Stimulated activated CD8-positive, alpha-beta memory T cell treated with anti-CD3 and anti-CD28 coated beads, Interleukin-4, amount 100 ng/mL, for 24 hours (primary cell): ENCODE measurements at places on chromosomes 16 and 17.

- DNase-seq: no peak
Observed at GRCh38 chr17:6255322-6255721, 179.6 kb downstream of the AIPL1 start.

DNA sequence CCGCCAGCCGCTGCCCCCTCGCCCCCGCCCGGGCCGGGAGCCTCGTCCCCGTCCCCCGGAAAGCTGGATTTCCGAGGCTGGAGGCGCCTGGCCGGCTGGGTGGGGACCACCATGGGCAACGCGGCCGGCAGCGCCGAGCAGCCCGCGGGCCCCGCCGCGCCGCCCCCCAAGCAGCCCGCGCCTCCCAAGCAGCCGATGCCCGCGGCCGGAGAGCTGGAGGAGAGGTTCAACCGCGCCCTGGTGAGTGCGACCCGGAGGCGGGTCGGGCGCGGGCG is 266 bp downstream of the FMNL1 start:
- no peak for DNase-seq

- no peak for DNase-seq
Observed at GRCh38 chr16:49096176-49096945, 185.3 kb downstream of the CBLN1 start.

GRCh38 chr16:68715471-68715870 is 21.6 kb upstream of the CDH1 start:
- DNase-seq: no peak

- DNase-seq: no peak
Observed at GRCh38 chr17:47840001-47840741, 902 bp downstream of the SCRN2 start.

DNA sequence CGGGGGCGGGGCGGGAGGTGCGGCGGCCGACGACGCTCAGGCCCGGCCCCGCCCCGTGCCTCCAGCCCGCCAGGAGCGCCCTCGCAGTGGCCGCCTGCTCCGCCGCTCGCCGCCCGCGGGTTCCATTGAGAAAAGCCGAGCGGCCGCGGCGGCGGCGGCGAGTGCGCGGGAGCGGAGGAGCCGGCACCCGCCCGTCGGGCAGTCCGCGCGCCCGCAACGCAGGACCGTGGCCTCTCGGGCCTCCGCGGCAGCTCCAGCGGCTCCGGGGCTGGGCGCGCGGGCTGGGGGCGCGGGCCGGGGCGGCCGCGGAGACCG is at the start of gene ZFPM1:
ZFPM1 (plus strand) TSS at position 64 of the 315 bp plus-strand sequence. CDS start 359 bp downstream, outside the sequence.
- no peak for DNase-seq

DNA sequence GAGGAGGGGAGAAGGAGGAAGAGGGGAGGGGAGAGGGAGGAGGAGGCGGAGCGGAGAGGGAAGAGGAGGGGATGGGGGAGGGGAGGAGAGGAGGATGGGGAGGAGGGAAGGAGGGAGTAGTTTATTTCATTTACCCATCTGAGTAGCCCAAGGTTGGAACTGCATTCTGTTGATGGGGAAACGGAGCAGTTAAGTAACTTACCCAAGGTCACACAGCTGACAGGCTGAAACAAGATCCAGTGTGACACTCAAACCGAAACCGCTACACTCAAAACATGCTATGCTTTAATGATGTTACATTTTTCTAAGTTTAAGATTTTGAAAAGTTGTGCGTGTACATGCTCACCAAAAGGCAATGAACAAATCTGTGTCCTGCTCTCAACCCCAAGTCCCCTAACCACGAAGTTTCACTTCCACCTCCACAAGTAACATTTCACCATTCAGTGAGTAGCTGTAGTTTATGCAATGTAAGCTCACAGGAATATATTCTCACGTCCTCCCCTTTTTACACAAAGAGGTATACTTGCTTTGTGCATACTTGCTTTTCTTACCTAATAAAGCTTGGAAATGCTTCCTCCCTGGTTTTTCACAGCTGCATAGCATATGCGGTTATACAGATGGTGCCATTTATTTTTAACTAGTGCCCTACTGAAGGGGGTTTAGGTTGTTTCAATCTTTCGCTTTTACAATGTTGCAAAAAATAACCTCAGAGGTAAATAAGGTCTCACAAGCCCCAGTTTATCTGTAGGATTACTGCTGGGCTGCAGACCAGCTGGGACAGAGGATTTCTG is 275.3 kb downstream of the PARN start:
- peak; percentile 4 for DNase-seq

DNA sequence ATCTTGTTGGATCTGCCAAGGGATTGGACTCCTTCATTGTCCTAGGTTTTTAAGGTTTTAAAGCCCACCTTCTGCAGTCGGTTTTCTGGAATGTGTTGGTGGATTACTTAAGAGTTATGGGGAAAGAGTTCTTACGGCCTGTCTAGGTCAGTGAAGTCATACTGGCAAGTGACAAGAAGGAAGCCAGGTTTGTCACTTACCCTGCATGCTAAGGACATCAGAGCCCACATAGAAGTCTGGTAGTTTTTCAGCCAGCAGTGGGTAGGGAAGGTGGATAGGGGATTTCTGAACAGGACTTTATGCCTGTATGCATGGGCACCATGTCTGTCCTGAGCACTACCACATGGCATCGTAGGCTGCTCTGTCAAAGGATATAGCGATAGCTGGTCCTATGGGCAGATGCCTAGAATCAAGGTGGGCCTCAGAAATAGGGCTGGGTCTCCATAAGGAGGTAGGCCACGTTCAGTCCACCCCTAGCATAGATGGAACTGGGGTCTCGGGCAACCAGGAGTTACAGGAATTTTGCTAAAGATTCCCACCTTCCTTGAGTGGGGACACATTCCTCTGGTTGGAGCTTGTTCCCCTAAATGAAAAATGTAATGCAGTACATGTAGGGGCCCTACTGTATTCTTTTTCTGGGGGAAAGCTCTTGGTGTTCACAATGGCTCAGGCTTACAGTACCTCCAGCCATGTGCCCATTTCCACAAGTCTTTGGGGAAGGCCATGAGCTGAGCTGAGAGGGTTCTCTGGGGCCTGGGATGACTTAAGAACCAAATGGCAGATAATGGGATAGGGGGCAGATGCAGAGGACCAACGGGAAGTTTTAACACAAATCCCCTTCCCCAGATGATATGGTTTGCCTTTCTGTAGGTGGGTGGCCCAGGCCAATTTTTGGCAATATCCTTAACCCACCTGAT is 27.5 kb downstream of the TRPV2 start:
- no peak for DNase-seq

DNA sequence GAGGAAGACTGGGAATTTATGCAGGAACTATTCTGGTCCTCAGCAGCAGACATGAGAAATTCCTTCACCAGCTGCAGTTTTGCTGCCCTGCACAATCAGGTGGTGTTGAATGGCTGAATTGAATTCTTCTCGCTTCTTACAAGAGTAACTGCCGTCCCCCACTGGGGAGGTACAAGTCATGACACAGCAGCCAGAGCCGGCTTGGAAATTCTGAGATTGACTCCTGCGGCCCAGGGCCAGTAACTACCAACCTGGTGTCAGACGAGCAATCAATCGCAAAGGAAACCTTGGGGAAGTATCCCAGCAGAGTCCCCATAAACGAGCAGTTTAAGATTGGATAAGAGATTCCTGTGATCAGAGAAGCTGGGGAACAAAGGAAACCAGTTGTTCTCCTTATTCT is 30.7 kb downstream of the KNOP1 start:
- no peak for DNase-seq

GRCh38 chr17:62188713-62189112 is 123.6 kb upstream of the MED13 start:
- no peak for DNase-seq

- DNase-seq: no peak
Observed at GRCh38 chr16:86736502-86736901, 158.2 kb downstream of the FOXL1 start.

DNA sequence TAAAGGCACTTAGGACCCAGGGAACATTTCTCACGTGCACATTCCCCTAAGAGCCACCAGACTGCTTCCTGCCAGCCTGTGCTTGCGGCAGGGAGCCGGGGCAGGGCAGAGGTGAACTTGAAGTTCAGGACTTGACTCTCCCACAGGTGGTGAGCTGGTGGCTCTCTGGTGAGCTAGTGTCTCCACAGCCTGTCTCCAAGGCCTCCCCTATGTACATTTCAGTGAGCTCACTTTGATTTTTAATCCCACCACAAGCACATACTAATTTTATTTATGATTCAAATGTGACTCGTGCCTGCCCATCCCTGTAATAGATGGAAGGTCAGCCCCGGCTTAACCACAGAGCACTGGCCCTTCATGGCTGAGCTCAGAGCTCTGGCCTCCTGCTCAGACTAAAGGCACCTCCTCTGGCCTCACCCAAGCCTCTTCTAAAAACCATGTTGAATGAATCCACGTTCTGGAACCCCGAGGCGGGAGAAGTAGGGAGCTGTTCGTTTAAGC is 9.2 kb downstream of the SNN start:
- DNase-seq: no peak

- no peak for DNase-seq
Observed at GRCh38 chr17:67499685-67500084, 122.6 kb downstream of the PITPNC1 start.

DNA sequence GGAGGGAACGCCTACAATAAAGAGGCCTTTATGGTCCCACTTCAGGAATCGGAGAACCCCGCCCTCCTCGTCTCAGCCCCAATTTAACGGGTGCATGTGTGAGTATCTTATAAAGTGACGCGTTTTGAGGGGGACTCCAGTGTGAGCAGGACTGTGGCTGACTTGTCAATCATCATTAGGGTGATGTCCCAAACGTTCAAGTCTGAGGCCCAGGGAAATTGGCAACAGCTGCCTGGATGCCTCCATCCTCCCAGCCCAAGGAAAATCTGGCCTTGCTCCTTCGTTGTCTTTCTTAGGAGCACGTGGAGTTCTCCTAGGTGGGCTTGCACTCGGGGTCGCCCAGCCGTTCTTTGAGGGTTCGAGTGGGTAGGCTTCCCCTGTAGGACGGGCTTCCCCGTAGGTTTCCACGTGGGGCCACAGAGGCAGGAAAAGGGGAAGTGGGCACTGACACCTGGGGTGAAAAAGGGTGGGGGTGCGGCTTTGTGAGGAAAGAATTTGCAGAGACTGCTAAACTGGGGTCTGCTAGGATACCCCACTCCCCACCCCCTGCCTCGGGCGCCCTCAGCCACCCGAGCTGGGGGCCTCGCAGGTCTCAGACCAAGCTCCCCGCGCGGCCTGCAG is 561 bp upstream of the HERPUD1 start:
- DNase-seq: no peak

- DNase-seq: no peak
Observed at GRCh38 chr16:46997844-46998243, 24.4 kb upstream of the DNAJA2 start.

- DNase-seq: no peak
Observed at GRCh38 chr16:68332411-68333121, 21.7 kb downstream of the PRMT7 start.

GRCh38 chr17:40515491-40516041 is 14.1 kb upstream of the TNS4 start:
- DNase-seq: no peak

DNA sequence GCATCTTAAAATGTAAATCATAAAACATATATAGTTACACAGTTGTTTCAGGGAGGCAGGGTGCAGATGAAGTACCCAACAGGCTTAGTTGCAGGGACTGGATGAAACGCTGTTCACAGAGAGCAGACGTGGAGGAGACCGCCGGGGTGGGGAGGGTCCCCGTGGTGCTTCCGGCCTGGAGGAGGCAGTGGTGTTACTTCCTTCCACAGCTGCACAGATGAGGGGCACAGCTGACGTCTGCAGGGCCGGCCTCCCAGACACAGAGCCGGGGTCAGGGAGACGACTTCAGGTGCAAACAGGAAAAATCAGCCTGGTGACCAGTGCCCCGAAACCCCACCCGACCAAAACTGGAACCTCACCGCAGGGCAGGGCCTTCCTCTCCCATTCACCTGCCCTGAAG is 17.1 kb downstream of the SPIRE2 start:
- DNase-seq: no peak

GRCh38 chr17:49108318-49108717 is 24.3 kb upstream of the B4GALNT2 start:
- no peak for DNase-seq

DNA sequence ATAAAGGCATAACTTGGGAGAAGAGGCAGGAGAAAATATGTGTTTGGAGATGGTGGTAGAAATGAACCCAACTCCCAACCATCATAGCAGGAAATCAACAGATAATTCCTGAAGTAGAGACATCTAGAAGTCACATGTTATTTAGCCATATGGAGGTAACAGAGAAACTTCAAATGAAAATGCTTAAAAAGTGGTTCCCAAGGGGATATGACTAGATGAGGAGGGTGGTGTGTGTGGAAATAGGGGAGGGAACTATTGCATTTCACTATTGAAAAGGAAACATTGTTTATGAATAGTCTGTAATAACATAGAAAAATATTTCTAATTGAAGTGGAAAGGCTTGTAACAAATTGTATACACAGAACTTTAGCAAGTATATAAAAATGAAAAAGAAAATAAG is 412.0 kb downstream of the SHISA9 start:
- no peak for DNase-seq

GRCh38 chr16:23432176-23433128 is 20.5 kb downstream of the COG7 start:
- DNase-seq: no peak

DNA sequence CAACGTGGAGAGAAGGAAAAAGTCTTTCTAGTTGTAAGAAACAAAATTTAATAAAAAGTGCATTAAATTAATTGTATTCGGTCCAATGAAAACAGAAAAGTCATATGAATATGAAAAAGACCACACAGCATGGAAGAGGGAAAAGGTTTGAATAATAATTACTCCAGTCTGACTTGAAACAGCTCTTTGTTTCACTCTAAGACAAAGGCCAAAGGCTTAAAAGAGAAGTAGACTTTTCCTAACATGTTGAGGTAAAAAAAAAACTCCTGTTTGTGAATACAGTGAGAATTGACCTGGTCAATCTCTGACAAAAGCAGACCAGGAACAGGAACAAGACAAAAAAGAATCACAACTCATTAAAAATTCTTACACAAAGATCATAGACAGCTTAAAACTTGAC is 429.8 kb downstream of the TOX3 start:
- DNase-seq: no peak

GRCh38 chr17:4449736-4450135 is 16.0 kb downstream of the SPNS3 start:
- DNase-seq: no peak

DNA sequence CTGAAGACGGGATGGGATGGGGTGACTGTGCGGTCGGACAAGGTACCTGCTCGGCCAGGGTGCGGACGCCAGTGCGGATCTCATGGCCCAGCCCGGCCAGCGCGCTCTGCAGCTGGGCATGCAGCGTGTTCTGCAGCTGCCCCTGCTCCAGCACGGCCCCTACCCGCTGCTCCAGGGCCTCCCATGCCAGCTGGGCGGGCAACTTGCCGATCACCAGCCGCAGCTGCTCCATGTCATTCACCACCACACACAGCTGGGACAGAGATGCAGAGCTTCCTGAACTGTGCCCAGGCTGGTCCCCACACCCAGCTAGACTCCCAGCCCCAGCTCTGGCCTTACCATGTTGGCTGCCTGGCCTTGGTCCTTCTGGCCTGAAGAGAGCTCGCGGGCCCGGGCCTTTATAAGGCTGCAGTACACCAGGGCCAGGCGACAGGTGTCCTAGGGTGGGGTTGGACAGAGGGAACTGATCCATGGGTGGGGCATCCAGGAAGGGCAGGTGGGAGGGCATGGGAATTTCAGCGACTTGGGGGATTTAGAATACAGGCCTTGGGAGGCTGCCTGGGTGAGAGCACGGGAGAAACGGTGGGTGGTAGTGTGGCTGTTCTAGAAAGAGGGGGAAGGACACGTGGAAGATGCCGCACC is 9.8 kb downstream of the UNC13D start:
- no peak for DNase-seq

GRCh38 chr16:24834459-24835335 is 11.1 kb upstream of the SLC5A11 start:
- DNase-seq: no peak
